ENCODE measurements at places on chromosomes 3 and 15.

- no peak for DNase-seq
These were observed 88.9 kb downstream of the DTWD1 start for GRCh38 chr15:49709646-49710214.

GRCh38 chr3:111729087-111729846, 129.8 kb upstream of the PHLDB2 start:
- no peak for DNase-seq

- DNase-seq, result no peak
These were observed 203.0 kb downstream of the AKAP13 start for GRCh38 chr15:85583442-85583841.

DNA sequence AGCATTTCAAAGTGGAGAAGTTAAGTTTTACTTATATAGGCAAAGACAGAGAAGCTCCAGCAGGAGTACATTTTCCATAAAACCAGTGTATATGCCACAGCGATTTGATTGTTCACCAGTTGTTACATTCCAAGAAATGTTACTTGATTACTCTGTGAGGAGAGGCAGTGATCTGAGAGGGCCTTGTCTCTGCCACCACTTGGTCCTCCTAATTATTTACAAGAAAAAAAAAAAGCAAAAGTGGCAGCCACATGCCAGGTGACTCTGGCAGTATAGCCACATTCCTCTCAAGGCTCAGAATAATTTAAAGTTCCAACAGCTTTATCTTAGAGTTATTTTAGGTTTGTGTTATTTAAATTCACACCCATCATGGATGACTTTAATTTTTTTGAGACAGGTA, 1077.8 kb downstream of the ZPLD1 start:
- DNase-seq, result no peak

DNA sequence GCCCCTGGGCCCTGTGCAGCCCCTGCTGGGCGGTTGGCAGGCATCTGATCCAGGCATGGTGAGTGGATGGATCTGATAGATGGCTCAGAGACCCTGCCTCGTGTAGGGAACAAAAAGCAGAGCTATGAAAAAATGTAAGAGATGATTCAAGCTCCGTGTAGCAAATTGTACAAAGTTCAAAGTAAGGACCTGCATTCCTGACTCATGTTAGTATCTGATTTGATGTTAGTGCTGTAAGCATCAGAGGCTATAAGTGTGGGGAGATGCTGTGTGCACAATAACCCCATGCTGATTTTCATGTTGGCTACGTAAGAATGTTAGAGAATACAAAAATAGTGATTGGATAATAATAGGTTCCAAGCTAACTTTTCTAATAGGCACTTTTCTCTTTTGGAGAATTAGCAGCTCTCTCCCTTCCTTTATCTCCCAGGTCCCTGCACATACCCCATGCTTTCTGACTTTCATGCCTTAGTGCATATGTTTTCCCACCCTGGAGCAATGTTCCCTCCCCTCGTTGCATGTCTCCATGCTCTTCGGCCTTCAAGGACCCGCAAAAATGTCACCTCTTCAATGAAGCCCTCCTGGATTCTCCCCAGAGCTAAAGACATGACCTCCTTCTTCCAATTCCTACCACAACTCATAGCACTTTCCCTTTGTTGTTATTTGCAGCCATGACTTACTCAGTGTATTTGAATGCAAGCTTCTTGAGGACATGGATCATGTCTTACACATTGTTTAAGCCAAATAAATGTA, 1.6 kb downstream of the CCR9 start:
- DNase-seq, result no peak

GRCh38 chr3:42012935-42013690, 51.2 kb upstream of the ULK4 start:
- DNase-seq, result no peak

DNA sequence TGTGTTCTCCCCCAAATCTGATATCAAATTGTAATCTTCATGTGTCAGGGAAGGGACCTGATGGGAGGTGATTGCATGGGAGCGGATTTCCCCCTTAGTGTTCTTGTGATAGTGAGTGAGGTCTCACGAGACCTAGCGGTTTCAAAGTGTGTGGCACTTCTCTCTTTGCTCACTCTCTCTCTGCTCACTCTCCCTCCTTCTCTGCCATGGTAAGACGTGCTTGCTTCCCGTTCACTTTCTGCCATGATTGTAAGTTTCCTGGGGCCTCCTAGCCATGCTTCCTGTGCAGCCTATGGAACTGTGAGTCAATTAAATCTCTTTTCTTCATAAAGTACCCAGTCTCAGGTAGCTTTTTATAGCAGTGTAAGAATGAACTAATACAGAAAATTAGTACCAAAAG, 30.6 kb upstream of the OR5H6 start:
- DNase-seq, result no peak

- no peak for DNase-seq
These were observed 36.3 kb upstream of the MASP1 start for GRCh38 chr3:187327845-187328244.

- DNase-seq, result no peak
These were observed 143.0 kb downstream of the EPHB1 start for GRCh38 chr3:134938029-134938525.

- no peak for DNase-seq
These were observed 36.9 kb upstream of the PIAS1 start for GRCh38 chr15:68017201-68017600.

DNA sequence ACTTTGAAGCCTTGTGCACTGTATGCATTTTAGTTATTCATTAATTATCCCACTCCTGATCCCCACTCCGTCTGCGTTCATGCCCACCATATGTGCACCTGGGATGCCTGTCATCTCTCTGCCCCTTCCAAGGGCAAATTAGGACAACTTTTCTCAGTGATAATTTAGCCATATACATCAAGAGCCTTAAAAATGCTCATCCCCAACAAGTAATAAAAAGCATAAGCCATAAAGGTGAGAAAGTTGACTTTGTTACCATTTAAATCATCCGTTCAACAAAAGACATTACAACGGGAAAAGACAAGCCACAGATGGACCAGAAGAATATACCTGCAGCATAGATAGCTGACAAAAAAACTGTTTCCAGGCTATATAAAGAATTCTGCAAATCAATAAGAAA, 131.4 kb upstream of the LINGO1 start:
- no peak for DNase-seq

DNA sequence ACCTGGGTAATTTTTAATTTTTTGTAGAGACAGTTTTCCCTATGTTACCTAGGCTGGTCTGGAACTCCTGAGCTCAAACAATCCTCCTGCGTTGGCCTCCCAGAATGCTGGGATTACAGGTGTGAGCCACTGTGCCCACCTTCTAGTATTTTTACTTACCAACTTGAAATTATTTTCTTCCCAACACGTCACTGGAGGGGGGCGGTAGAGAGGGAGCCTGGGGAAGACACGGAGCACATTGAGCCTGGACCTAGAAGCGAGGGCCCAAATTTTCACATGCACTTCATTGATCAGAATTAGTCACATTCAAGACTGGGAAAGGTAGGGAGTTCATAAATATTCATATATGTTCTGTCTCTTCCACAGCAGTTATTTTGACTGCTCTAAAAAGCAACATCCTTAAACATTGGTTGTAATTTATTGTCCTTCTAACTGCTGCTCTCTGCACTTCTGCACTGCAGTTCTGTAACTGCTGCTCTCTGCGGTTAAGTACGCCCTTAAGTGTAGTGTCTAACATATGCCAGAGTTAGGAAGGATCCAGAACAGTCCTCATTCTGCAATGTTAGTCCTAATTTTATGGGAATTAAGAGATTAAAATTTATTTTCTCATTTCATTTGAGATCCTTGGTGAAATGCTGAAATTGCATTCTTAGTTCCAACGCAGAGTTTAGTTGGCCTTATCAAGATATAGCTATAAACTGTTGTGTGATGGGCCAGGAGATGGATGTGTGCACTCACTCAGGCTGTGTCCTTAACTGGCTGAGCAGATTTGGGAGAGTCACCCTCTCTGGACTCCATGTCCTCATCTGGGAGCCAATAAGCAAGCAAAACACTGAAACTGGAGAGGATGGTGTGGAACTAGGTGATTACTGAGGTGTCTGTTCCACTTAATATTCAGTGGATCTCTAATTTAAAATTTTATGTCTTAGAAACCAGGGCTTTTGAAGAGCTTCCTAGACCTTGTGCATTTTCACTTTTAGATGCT, 98.2 kb downstream of the STRIT1 start:
- no peak for DNase-seq

DNA sequence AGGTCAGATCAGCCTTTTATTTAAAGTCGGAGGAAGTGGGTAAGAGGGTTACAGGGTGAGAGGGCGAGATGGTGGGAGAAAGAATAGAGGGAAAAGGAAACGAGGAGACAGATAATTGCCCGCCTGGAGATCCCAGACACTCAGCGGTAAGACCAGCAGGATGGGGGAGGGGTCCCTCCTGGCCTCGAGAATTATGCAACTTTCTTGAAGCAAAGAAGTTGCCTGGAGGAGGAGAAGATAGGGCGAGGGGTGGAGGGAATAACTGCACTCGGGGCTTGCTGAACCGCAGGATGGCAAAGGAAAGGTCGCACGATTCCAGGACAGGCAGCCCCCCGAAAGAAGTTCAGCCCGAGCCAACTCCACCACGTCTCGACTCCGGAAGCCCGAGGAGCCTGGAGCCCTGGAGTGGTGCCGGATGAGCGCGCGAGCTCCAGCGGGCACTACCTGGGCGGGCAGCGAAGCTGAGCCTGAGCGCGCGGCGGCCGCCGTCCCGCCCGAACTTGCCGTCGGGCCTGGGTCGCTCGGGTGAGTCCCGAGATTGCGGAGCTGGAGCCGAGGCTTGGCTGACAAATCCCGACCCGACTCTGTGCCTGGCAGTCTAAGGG, 402 bp downstream of the WWTR1 start:
- peak; percentile 46 for DNase-seq

DNA sequence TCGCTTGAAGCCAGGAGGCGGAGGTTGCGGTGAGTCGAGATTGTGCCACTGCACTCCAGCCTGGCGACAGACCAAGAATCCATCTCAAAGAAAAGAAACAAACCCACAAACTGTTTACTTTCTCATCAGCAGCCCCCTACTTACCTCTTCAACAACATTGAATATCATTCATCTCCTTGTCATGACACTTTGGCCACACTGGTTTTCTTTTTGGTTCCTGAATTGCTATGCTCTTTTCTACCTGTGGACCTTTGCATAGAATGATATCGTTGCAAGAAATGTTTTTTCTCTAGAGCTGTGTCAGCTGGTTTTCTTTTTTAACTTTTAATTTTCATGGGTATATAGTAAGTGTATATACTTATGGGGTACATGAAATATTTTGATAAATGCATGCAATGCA, 82.4 kb downstream of the CD200 start:
- DNase-seq, result no peak

DNA sequence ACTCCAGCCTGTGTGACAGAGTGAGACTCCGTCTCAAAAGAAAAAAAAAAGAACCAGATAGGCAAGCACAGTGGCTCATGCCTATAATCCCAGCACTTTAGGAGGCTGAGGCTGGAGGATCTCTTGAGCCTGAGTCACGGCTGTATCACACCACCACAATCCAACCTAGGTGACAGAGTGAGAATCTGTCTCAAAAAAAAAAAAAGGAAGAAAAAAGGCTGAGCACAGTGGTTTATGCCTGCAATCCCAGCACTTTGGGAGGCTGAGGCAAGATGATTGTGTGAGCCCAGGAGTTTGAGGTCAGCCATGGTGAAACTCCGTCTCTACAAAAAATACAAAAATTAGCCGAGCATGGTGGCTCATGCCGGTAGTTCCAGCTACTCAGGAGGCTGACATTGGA, 5.6 kb upstream of the NICN1 start:
- no peak for DNase-seq

- DNase-seq, result no peak
These were observed 17.0 kb upstream of the PPM1L start for GRCh38 chr3:160739079-160739478.

DNA sequence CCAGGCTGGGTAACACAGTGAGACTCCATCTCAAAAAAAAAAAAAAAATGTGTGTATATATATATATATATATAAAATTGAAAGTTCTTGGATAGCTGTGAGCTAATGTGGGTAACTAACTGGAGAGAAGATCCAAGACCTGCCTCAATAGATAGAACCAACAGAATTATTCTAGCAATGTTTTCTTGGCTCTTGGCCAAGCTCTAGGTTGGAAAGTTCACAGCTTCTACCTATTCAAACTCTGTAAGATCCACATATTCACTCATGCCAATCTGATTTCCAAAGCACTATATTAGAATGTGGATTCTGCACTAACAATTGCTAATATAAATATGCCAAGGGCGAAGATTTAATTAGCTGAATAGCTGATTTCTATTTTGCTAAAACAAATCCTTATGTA, 29.8 kb upstream of the CMTM6 start:
- no peak for DNase-seq

DNA sequence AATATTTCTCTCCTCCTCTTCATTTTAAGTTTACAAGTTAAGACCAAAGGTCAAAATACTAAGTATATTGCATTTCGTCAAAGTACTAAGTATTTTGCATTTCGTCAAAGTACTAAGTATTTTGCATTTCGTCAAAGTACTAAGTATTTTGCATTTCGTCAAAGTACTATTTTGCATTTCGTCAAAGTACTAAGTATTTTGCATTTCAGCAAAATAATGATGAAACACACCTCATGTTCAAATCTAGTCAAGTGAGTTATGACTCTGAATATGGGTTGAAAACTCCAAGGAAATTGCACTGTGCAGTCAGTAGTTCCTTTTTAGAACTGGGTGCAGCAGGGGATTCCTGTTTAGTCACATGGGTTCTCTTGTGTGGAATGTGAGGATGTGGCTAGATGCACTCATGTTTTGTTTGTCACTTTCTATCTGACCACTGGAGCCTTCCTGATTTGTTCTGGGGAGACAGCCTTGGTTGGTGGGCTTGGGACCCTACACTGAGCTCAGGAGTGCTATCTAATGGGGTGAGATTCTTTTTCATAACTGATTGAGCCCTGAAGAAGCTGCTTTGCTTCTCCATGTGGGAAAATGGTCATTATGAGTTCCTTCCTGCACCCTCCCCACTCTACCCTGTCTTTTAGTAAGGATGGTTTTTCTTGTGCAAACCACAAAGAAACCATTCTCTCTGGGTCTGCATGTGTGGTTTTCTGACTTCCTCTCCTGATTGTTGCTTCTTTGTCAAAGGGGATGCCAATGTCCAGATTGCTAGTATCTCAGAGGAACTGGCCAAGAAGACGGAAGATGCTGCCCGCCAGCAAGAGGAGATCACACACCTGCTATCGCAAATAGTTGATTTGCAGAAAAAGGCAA, 73.4 kb downstream of the CCK start:
- no peak for DNase-seq

DNA sequence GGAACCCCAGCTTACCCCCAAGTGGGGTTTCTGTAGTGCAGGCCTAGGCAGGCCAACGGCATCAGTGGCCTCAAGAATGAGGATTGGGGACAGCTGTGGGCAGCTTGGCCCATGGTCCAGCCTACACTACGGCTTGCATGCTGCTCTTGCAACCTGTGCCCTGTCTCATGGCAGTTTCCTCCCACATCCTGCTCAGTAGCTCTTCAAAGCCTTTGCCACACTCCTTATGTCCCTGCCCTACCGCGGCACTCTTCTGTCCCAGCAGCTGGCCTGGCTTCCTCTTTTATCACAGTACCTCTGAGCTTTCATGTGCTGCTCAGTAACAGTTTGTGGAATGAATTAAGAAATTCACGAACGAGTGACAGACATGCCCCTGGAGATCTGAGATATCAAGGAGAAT, 431.0 kb downstream of the EPHB1 start:
- DNase-seq, result no peak
